ENCODE measurements at places on chromosomes 7 and 10. TPM values are rescaled to one million over a fixed set of nuclear protein-coding genes. Genes with fewer than 3 reads are reported as not detected.

GRCh38 chr10:107444443-107444842 lies 279.9 kb upstream of the SORCS1 start:
- no peaks in the 10 kb centered on the region for H3K36me3 ChIP-seq
- H3K4me1 ChIP-seq, result no peaks in the 10 kb centered on the region
- no peaks in the 10 kb centered on the region for H3K27me3 ChIP-seq
- no peak for DNase-seq
- H3K27ac ChIP-seq, result no peak overlapping the region

- H3K4me1 ChIP-seq, result no peaks in the 10 kb centered on the region
- peaks cover 2% of the 10 kb centered on the region for H3K27me3 ChIP-seq
- no peak overlapping the region for H3K4me3 ChIP-seq
- no peaks in the 10 kb centered on the region for H3K36me3 ChIP-seq
- DNase-seq, result no peak
- no peak overlapping the region for H3K27ac ChIP-seq
Measured at GRCh38 chr7:159027789-159028507, 116.7 kb downstream of the VIPR2 start.

DNA sequence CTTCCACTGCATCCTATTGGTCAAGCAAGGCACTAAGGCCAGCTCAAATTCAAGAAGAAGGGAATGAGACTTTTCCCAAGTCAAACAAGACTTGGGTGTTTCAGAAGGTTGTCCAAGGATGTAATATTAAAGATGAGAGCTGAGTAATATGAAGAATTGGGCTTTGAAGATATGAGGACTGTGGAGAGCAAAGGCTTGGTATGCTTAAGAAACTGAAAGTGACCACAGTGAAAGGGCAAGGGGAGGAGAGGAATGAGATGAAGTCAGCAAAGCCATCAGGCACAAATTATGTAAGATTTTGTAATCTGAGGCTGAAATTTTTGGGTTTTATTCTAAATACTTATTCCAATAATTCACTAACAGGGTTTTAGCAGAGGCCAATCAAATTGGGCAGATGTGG lies 38.6 kb upstream of the NPY start:
- no peaks in the 10 kb centered on the region for H3K36me3 ChIP-seq
- no peaks in the 10 kb centered on the region for H3K27me3 ChIP-seq
- no peak overlapping the region for H3K27ac ChIP-seq
- no peak for DNase-seq
- no peak overlapping the region for H3K4me3 ChIP-seq
- no peaks in the 10 kb centered on the region for H3K4me1 ChIP-seq

GRCh38 chr7:114956702-114957101 lies 34.8 kb downstream of the MDFIC start:
- no peaks in the 10 kb centered on the region for H3K36me3 ChIP-seq
- H3K4me3 ChIP-seq, result no peak overlapping the region
- H3K4me1 ChIP-seq, result no peaks in the 10 kb centered on the region
- DNase-seq, result no peak
- H3K27me3 ChIP-seq, result no peaks in the 10 kb centered on the region

Gene C7orf57
- total RNA-seq, result not detected

- H3K36me3 ChIP-seq, result no peaks in the 10 kb centered on the region
- H3K27ac ChIP-seq, result no peak overlapping the region
- H3K27me3 ChIP-seq, result no peaks in the 10 kb centered on the region
Measured at GRCh38 chr7:102261451-102261850, 25.2 kb upstream of the SH2B2 start.

DNA sequence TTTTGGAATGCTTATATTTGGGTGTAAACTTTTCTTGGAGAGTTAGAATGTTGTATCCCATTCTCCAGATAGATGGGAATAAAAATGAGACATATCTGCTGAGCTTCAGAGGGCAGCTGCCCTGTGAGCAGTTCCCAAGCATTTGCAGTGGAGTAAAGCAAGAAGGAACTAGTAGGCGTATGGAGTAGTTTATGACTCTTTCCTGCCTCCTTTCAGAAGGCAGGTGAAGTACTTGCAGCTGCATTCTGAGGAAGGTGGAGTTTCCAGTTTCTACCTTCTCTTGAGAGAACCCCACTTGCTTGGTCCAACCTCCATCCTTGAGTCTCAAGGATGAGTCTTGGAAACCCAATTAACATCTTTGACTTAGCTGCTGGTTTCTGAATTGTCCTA lies 563.6 kb downstream of the LRMDA start:
- H3K27me3 ChIP-seq, result no peaks in the 10 kb centered on the region
- peaks cover 4% of the 10 kb centered on the region for H3K4me1 ChIP-seq
- no peaks in the 10 kb centered on the region for H3K36me3 ChIP-seq
- no peak overlapping the region for H3K27ac ChIP-seq
- no peak for DNase-seq

GRCh38 chr10:131929122-131929845 lies 28.5 kb downstream of the PPP2R2D start:
- H3K27ac ChIP-seq, result no peak overlapping the region
- no peak overlapping the region for H3K4me3 ChIP-seq
- H3K36me3 ChIP-seq, result no peaks in the 10 kb centered on the region
- DNase-seq, result no peak
- H3K4me1 ChIP-seq, result peaks cover 52% of the 10 kb centered on the region

DNA sequence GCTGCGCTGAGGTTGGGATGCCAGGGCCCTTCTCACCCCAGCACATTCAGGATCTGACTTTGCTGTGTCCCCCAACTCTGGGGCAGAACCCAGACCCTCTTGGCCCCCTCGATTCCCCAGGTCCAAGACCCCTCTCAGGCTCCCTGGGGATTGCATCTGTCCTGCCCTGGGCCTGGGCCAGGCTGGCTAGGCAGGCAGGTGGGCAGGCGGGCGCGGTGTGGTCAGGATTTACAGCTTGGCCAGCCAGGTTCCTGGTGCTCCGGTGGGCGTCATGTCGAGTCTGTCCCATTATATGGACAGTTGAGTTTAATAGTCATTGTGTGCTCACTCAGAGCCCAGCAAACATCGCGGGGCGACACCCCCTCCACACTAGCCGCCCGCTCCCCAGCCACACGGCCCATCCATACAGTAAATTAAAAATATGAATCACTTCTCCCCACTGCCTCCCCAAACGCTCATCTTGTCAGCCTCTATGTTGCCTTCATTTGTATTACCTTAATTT lies 23.5 kb downstream of the POLL start:
- no peak overlapping the region for H3K27ac ChIP-seq
- no peaks in the 10 kb centered on the region for H3K4me1 ChIP-seq
- H3K4me3 ChIP-seq, result no peak overlapping the region
- H3K27me3 ChIP-seq, result no peaks in the 10 kb centered on the region
- H3K36me3 ChIP-seq, result no peaks in the 10 kb centered on the region

- no peaks in the 10 kb centered on the region for H3K36me3 ChIP-seq
- H3K4me1 ChIP-seq, result no peaks in the 10 kb centered on the region
- H3K4me3 ChIP-seq, result no peak overlapping the region
- H3K27me3 ChIP-seq, result no peaks in the 10 kb centered on the region
- no peak for DNase-seq
Measured at GRCh38 chr7:2972835-2973161, 70.9 kb downstream of the CARD11 start.

- no peak within 1 kb of the TSS for H3K27ac ChIP-seq
- H3K4me1 ChIP-seq, result no peaks in the 10 kb centered on the region
- no peaks in the 10 kb centered on the region for H3K36me3 ChIP-seq
- H3K4me3 ChIP-seq, result peak within 1 kb of the TSS; percentile 54
Measured at GRCh38 chr10:93601146-93601773, at the start of gene RBP4. TSS of gene RBP4 (minus strand) at chr10:93601235. CDS start at chr10:93601028, 207 bp downstream.

Gene AKR1C4
- not detected for total RNA-seq

Gene EN2
- 0.52 TPM for total RNA-seq

GRCh38 chr10:75429159-75429827 lies 2.1 kb upstream of the LRMDA start:
- no peaks in the 10 kb centered on the region for H3K36me3 ChIP-seq
- H3K4me1 ChIP-seq, result no peaks in the 10 kb centered on the region
- no peak overlapping the region for H3K4me3 ChIP-seq
- peaks cover 5% of the 10 kb centered on the region for H3K27me3 ChIP-seq
- DNase-seq, result no peak

Gene CYP51A1
- 23.9 TPM for total RNA-seq

Gene PTN
- 0.13 TPM for total RNA-seq

DNA sequence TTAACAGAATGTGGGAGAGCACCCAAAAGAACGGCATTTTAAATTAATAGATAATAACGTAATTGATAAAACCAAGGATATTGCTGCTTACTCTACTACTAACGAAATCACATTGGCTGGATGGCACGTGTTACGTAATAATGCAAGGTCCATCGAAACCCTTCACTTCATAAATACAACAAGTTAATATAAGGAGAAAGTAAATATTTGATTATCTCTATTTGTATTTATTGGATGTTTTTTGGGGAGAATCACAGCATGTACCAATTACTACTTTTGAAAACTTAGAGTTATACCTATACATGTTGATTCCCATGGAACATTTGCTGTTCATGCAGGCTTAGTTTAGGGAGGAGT lies 1.6 kb downstream of the PRKG1 start:
- no peaks in the 10 kb centered on the region for H3K36me3 ChIP-seq
- DNase-seq, result no peak
- H3K27ac ChIP-seq, result no peak overlapping the region
- H3K27me3 ChIP-seq, result no peaks in the 10 kb centered on the region

DNA sequence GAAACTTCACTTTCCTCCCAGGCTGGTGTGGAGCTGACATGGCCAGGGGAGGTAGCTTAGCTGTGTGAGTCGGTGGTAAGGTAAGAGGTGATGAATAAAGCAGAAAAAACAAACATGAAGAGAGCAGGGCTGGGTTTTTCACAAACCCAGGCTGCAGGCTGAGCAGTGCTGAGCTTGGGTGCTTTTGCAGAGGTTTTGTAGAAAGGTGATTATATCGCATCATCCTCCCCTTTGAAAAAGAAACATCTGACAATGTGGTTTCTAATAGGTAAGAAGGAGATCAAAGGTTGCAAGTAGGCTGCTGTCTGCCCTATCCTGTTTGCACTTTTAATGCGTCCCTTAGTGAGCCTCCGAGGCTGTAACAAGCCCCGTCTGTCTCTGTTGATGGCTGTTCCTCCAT lies 69.6 kb upstream of the GRM8 start:
- H3K4me1 ChIP-seq, result no peaks in the 10 kb centered on the region
- H3K36me3 ChIP-seq, result no peaks in the 10 kb centered on the region
- H3K4me3 ChIP-seq, result no peak overlapping the region
- DNase-seq, result no peak
- no peaks in the 10 kb centered on the region for H3K27me3 ChIP-seq
- H3K27ac ChIP-seq, result no peak overlapping the region

DNA sequence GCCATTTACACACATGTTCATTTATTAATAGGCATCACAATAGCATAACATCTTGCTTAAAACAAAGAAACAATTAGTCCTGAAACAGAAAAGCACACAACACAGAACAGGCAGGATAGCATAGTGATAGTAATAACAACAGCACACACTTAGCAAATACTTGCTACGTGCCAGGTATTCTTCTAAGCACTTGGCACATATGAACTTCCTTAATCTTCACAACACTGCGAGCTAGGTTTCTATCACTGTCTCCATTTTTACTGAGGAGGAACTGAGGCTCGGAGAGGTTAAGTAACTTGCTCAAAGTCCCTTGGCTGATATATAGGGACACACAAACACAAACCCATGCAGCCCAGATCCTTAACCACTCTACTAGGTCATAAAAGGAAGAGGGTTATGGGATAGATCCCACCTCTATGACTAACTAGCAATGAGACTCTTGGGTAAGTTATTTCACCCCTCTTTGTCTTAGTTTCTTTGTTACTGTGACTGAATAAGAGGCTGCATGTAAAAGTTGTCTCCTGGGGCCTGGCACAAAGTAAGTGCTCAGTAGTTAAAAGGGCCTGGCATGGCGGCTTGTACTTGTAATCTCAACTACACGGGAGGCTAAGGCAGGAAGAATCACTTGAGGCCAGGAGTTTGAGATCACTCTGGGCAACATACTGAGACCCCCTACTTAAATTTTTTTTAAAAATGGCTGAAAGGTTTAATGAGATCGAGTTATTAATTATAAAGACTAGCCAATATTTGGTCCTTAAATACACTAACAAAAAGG lies 181.0 kb upstream of the RHOBTB1 start:
- peaks cover 8% of the 10 kb centered on the region for H3K4me1 ChIP-seq
- no peaks in the 10 kb centered on the region for H3K27me3 ChIP-seq
- no peaks in the 10 kb centered on the region for H3K36me3 ChIP-seq
- H3K27ac ChIP-seq, result no peak overlapping the region

Data from psoas muscle (tissue), 8 donors.